ENCODE measurements at places on chromosomes 12 and 14.

GRCh38 chr14:96173636-96174475 is 30.8 kb upstream of the BDKRB2 start:
- DNase-seq, result no peak

- no peak for DNase-seq
These were observed 167.5 kb upstream of the SRRM4 start for GRCh38 chr12:118813778-118814357.

GRCh38 chr12:44148936-44149335 is 313.1 kb downstream of the TMEM117 start:
- DNase-seq, result no peak

GRCh38 chr14:56004786-56005185 is 113.4 kb upstream of the PELI2 start:
- peak; percentile 81 for DNase-seq

GRCh38 chr12:50061171-50061570 is 3.8 kb downstream of the ASIC1 start:
- no peak for DNase-seq

DNA sequence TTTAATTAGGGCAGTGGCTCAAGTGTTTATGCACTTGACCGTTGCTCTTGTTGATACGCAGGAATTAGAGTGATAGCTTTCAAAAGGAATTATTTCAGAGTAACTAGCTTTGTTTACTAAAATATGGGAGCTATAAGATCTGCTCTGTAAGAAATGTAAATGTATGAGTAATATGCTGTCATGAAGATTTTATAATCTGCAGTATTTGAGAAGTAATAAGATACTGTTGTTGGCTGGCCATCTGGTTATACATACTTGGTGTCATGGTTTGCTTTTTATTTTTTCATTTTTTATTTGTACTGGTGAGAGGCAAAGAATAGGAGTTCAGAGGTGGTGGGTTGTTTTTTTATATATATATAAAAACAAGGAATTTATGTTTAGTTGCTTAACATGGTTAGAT is 58.5 kb downstream of the PLXNC1 start:
- DNase-seq, result no peak

DNA sequence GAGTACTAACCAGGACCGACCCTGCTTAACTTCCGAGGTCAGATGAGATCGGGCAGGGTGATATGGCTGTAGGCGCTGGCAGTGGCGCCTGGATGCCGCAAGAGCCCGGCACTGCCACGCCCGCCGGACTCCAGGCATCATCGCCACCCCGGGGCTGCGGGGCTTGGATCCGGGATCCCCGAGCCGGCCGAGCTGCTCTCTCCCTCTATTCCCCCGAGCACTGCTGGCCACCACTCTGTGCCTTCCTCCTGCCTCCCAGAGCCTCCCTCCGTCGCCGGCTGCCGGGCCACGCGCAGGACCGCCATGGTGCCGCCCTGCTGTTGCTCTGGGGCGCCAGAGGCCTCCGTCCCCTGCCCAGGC is 153.2 kb upstream of the ALG10B start:
- DNase-seq, result no peak
